MV-4-11 (cell line): ENCODE measurements at places on chromosomes 5 and 9.

DNA sequence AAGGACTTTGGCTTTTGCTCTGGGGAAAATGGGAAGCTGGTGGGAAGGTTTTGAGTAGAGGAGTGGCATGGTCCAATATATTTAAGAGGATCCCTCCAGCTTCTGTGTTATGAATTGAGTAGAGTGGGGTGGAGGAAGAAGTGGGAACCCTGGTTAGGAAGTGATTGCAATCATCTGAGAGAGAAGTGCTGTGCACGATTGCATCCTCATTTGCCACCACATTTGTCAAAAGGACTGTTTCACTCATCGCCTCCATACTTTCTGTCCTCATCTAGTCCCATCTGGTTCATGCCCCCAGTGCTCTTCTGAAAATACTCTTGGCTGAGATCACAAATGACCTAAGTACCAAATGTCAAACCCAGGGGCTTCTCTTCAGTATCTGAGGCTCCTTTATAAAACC lies 192.1 kb downstream of the RAB3C start:
- DNase-seq, result peak; percentile 14

DNA sequence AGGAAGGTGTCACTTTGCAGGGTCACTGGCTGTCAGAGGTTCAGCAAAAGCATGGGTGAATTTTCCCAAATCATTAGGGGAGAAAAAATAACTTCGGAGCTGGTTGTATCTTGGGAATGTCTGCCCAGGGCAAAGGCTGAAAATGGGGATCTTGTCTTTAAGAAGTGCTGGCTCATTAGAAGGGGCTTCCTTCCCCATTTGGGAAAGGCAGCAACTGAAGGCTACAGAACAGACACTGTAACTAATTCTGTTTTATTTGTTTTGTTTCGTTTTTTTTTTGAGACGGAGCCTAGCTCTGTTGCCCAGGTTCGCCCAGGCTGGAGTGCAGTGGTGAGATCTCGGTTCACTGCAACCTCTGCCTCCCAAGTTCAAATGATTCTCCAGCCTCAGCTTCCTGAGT lies 70.3 kb upstream of the PCA3 start:
- DNase-seq, result no peak

- no peak for DNase-seq
Observed at GRCh38 chr5:126736141-126736540, 40.8 kb upstream of the LMNB1 start.

- no peak for DNase-seq
Observed at GRCh38 chr5:170149206-170149515, 43.5 kb downstream of the FOXI1 start.

- no peak for DNase-seq
Observed at GRCh38 chr5:65880496-65881072, 45.8 kb upstream of the ERBIN start.

GRCh38 chr9:8980496-8981013 lies 1181.0 kb upstream of the DMAC1 start:
- no peak for DNase-seq

- no peak for DNase-seq
Observed at GRCh38 chr5:174175716-174176268, 130.3 kb downstream of the NSG2 start.

DNA sequence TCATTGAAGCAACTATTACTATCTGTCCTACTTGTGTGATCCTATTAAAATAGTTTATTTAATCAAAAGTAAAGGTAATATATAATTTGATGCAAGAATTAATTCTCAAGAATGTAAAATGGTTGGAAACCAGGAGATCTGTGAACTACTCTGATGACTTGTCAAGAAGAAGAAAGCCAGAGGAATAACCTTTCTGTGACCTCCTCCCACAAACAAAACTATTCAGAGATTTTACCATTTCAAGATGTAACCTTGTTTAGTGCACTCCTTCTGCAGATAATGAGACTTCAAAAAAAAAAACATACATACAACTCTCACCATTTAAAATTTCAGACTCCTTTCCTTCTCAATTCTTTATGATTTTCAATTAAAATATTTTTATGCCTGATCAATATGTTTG lies 79.5 kb downstream of the RFX3 start:
- DNase-seq, result no peak

DNA sequence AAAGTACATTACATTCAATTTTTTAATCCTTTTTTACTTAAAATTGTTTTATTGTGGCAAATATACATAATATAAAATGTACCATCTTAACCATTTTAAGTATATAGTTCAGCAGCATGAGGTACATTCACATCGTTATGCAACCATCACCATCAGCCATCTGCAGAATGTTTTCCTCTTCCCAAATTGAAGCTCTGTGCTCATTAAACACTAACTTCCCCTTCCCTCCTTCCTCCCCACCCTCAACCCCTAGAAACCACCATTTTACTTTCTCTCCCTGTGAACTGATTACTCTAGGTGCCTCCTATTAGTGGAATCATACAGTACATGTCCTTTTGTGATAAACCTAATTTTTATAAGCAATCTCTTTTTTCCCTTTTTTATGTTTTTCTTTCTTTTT lies 15.6 kb downstream of the TEX53 start:
- peak; percentile 80 for DNase-seq

DNA sequence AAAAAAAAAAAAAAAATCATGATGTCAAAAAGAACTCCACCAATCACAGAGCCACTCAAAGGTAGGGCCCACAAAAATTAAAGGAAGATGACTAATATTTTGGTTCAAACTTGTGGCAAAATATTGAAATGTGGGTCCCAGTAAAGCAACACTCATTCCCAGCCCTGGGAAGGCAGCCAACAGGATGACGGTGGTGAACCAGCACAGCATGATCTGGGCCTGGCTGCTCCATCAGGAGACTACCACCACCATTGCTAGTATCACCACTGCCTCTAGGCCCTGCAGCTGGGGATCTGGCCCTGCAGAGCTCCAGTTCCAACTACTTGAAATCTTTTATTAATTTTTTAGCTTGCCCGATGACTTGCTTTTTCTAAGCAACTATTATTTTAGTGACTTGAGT lies 206.8 kb upstream of the ITGA1 start:
- no peak for DNase-seq

- DNase-seq, result peak; percentile 81
Observed at GRCh38 chr5:149367249-149367971, 9.6 kb downstream of the PCYOX1L start.

DNA sequence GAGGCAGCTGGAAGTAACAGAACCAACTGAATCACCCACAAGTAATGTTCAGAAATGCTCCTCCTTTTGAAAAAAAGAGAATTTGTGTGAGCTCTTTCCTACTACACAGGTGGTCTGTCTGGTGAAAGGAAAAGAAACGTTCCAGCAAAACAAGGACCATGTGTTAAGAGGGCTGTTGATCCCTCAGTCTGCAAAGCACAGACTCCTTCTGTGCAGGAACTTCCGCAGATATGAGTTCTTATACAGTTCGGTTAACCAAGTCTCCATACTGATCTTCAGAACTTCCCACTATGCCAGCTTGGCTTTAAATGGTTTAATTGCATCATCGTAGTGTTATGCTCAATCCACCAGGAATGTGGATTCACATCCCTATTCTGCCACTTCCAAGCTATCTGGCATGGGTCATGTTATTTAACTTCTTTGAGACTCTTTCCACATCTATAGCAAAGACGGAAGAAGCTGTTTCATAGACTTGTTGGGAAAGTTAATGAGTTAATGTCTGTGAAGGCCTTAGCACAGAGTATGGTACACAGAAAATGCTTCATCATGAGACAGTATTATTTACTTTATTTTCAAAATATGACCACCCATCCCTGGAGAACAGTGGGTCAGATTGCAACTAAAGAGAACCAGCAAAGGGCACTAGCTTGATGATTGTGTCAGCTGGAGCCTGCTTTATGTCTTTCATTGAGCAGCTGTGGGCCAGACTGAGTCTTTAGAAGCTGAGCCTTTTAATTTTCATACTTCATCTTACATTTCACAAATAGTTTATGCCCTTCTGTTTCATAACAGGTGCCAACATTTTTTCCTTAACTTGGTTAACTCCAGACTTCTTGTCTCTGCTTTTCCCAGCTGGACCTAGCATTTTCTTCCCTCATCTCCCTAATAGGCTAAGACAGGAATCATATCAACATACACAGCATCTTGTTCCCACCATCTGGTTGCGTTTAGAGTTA lies 89.9 kb downstream of the MAMDC2 start:
- no peak for DNase-seq

- no peak for DNase-seq
Observed at GRCh38 chr9:121963528-121963995, 129.5 kb downstream of the TTLL11 start.

DNA sequence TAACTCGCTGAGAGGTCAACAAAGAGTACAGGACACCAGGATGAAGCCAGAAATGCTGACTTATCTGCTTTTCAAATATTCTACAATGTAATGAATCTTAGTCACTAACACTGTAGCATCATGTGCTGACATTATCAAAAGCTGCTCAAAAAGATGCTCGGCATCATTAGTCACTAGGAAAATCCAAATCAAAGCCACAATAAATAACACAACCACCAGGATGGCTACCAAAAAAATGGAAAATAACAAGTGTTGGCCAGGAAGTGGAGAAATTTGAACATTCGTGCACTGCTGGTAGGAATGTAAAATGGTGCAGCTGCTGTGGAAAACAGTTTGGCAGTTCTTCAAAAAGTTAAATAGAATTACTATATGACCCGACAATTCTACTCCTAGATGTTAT lies 269.1 kb downstream of the GLIS3 start:
- no peak for DNase-seq

DNA sequence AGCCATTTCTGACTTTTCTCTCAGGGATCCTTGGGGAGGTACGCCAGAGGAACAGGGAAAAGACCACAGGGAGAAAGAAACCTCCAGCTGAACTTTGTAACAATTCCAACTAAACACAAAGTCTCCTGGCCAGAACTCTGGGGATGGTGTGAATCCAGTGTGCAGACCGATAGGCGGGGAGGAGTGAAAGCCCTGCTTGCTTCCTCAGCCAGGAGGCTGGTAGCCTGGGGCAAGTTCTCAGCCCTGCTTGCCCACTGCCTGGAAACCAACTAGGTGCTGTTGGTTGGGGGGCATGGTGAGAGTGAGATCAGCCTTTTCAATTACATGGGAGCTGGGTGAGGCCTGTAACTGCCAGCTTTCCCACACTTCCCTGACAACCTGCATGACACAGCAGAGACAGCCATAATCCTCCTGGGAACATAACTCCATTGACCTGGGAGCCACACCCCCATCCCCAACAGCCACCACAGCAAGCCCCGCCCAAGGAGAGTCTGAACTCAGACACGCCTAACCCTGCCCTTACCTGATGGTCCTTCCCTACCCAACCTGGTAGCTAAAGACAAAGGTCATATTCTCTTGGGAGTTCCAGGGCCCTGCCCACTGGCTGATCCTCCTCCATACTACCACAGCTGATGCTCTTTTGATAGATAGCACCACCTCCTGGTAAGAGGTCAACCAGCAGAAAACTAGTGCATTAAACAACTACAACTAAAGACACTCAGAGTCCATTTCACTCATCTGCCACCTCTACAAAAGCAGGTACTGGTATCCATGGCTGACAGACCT lies 100.1 kb upstream of the TNFAIP8 start:
- peak; percentile 28 for DNase-seq

- no peak for DNase-seq
Observed at GRCh38 chr5:154198611-154199230, 8.2 kb downstream of the GALNT10 start.

- peak; percentile 59 for DNase-seq
Observed at GRCh38 chr5:59152701-59153245, 569.9 kb downstream of the RAB3C start.

- DNase-seq, result no peak
Observed at GRCh38 chr9:109428854-109429253, 69.3 kb downstream of the PTPN3 start.

DNA sequence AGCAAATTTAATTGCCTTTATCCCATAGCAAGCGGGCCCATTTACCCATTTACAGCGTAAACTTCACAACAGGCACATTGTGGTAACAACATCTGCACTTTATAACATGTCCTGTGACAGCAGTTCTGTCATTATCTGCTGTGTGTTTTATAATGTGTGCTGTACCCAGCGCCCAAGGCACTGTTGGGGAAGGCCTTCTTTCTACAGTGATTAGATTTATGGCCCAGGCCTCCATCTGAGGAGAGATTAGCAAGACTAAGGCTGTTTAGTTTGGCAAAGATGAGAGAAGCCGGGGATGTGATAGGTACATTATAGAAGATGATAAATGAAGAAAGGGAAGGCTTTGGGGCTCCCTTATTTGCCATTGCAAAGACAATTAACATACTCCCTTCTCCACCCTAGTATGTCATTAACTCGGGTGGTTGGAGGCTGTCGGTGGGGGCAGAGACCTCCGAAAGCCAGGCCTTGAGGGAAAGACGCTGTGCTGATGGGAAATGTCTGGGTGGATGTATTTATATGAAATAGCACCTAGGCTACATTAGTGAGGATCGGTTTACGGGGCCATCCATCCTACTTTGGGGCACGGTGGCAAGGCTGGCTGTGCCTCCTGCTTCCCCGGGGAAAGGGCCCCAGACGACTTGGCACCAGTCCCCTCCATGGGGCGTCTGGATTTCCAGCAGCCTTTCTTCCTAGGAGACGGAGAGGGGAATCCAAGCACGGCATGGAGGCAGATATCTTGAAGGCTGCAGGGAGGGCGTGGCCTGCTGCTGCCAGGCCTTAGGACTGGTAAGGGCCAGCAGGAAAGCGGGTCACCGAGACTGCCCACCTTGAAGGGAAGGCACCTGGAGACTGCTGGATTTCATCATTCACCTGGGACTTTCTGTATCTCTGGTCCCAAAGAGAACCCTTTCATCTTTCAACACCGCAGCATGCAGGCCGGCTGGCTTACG lies 64.3 kb upstream of the PTCH1 start:
- no peak for DNase-seq

GRCh38 chr5:171865471-171865870 lies 79.9 kb downstream of the SMIM23 start:
- DNase-seq, result peak; percentile 66

DNA sequence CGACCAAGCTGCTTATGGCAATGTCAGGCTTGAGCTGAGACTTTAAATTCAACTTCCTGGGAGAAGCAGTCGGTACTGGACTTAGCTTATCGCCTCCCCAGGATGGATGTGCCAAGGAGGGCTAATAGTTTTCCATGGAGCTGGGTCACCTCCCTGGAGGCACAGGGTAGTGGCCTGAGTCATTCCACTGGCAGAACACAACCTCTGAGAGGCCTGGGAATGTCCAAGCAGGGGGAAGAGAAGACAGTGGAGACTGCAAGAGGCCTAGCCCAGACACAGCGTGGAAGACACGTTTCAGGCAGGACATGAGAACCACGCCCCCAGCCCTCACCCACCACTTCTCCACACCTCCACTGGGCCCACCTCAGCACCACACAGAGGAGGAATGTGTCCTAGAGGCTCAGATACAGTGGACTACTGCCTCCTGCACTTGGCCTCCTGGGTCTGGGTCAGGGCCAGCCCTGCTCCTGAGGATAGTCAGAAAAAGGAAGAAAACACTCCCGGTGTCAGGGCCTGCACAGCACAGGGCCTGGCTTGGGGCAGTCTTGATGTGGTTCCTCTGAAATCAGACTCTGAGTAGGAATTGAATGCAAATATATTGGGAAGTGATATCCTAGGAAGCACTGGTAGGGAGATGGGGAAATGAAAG lies 171.8 kb downstream of the FSTL4 start:
- DNase-seq, result no peak

GRCh38 chr5:146400201-146400600 lies 46.9 kb upstream of the TCERG1 start:
- DNase-seq, result no peak
